ENCODE measurements at places on chromosomes 4 and X. TPM values are rescaled to one million over a fixed set of nuclear protein-coding genes. Genes with fewer than 3 reads are reported as not detected.

The EXOSC9 gene
- total RNA-seq: 16.2 TPM

DNA sequence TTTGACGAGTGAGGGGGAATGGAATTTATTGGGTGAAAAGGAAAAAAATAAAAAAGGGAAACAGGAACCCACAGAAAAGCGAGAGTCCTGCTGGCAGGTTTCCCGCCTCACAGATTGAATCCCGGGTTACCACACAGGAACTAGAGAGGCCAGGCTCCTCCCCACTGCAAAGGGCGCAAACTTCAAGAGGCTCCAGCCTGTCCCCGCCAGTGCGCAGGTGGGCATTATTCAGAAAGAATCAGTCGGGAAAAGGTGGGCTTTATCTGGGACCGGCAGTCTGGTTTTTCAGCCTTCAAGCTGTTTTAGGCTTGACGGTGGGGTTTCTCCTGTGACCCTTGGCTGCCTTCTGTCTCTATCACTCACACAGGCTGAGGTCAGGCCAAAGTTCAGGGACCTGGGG lies 1496.8 kb downstream of the RPA4 start:
- DNase-seq: no peak

DNA sequence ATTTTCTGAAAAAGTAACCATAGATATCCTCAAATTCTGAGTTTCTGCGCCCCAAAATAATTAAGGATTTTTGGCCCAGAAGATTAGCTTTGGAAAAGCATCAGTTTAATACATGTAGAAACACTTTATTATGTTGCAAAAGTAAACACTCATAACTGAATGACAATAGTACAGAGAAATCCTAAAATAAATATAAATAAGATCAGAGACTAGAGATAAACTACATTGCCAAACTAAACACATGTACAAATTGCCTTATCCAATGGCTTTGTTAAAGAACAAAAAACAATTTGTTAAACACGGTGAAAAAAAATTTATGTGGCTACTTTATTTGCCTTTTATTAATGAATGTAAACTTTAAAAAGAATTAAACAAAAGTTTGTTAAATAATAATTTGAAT lies 17.5 kb downstream of the SPOCK3 start:
- DNase-seq: no peak

The NLRP2B gene
- total RNA-seq: not detected

DNA sequence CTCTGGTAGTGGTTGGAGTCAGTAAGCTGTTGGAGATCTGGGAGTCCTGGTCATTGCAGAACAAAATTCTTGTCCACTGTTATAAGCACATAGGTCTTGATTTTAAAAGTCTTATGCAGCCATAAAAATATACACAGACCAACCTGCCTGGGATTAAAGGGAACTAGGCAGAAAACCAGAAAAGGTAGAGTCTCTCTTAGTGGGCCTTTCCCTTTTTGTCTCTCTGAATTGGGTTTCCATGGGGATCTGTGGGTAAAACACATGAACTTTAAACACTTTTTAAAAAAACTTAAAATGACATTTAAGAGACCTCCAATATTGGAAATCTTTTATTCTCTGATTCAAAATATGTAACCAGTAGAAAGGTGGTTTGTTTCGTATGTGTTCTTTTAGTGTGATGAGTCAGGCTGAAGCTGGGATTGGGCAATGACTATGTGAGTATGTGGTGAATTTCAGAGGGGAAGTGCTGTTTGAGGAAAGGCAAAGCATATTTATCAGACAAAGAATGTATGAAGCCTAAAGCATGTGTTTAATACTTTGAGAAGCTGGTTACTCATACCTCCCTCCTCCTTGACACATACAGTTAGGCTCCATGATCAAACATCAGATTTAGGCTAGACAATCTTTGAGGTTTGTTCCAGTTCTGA lies 29.6 kb downstream of the SLC16A2 start:
- DNase-seq: no peak

GRCh38 chr4:10063544-10064300 lies 42.4 kb upstream of the SLC2A9 start:
- DNase-seq: peak; percentile 89

DNA sequence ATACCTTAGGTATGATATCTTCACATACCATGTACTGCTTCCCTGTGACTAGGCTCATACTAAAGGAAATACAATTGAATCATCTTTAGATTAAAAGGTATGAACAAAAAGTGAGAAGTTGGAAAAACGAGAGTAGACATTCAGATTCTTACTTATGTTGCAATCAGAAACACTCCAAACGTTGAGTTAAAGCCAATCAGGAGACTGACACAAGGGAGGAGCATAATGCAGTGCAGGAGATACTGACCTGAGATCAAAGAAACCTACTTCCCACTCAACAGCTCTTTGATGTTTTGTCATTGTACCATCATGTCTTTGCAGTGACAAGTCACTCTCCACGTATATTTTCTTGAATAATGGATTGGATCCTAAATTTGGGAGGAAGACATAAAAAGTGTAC lies 8.9 kb upstream of the PCDH18 start:
- DNase-seq: no peak

DNA sequence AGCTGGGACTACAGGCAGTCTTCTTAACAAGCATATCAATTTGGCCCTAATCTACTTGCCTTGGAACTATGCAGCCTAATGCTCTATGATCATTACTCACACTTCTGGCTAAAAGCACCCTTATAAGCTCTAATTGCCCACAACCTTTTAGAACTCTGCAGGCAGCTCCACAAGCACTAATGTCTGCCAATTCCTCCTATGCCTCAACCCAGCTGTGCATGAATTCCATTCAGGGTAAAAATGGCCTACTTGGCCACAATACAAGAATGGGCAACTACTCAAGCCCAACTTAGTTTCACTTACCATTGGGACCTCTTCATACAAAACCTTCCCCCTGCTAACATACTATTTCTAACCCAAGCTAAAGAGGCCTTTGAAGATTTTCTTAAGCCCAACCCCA lies 51.7 kb downstream of the ZNF718 start:
- DNase-seq: no peak

DNA sequence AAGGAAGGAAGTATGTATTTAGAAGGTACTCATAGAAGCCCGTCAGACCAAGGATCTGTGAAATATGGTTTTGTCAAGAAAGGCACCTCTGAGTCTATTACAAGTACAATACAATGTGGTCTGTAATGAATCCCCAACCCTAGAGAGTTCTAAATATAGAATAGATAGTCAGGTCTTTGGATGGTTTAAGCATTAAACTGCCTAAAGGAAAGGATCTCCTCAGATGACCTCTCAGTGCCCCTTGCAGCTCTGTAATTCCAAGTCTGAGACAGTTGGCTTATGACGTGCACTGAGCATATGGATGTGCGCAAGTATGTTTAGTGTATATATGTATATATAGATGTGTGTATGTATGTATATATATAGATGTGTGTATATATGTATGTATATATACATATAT lies 62.0 kb downstream of the CCSER1 start:
- DNase-seq: no peak

The DDX53 gene
- not detected for total RNA-seq

The ADH7 gene
- not detected for total RNA-seq

GRCh38 chrX:1105671-1106419 lies 106.6 kb downstream of the CRLF2 start:
- no peak for DNase-seq

GRCh38 chr4:47017494-47017893 lies 13.9 kb upstream of the GABRB1 start:
- no peak for DNase-seq

DNA sequence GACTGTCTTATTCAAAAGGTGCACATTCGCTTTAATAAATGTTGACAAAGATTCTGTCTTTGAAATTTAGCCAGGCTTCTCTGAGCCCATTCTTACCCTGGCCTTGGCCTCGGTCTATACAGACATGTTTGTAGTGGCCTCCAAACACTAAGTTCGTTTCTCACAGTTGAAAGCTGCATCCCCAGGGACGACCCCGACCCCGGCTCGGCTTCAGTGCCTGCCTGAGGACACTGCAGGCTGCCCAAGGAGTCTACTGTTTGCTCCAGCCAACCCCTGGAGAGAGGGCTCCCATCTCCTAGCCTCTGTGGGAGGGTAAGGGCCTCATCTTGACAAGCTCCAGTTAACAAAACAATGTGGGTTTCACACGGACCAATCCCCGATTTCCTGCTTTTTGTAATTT lies 390.6 kb upstream of the ZFP42 start:
- no peak for DNase-seq

- no peak for DNase-seq
These were observed 1.3 kb downstream of the SMARCAD1 start for GRCh38 chr4:94208918-94209317.

The SH3D19 gene
- 195 TPM for total RNA-seq

The SYNPO2 gene
- total RNA-seq: 1,591 TPM

DNA sequence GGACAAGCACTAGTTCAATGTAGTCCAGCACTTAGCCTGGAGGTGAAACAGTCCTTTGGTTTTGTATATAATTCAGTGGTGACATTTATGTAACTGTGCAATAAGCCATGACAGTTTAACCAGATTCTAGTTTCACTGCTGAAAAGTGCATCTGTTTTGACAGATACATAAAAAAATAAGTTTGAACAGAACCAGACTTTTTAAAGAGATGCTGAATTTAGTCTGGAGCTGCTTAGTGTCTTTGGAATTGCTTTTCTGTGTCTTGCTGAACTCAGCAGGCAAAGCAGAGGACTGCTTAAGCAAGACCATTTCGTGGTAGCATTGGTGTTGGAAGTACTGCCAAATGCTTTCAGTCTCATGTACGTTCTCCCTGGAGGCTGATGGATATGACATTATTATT lies 393.5 kb downstream of the MAPK10 start:
- DNase-seq: no peak

The ADAMTS3 gene
- 1.9 TPM for total RNA-seq

DNA sequence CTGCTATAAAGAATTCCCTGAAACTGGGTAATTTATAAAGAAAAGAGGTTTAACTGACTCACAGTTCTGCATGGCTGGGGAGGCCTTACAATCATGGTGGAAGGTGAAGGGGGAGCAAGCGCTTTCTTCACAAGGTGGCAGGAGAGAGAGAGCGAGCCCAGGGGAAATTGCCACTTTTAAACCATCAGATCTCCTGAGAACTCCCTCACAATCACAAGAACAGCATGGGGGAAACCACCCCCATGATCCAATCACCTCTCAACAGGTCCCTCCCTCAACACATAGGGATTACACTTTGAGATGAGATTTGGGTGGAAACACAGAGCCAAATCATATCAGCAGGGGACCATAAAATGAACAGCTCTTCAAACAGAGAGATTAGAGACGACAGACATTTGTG lies 198.6 kb downstream of the MAGEB5 start:
- DNase-seq: no peak

GRCh38 chr4:177125656-177126055 lies 184.0 kb upstream of the NEIL3 start:
- DNase-seq: no peak

The PDGFC gene
- 44.4 TPM for total RNA-seq

The MAGEA2B gene
- total RNA-seq: not detected

- DNase-seq: no peak
These were observed at the start of gene SPP1 for GRCh38 chr4:87975466-87975865. SPP1 (plus strand) TSS chr4:87975714; CDS start chr4:87976896, 1,182 bp downstream.

The RNF150 gene
- total RNA-seq: 61.8 TPM

DNA sequence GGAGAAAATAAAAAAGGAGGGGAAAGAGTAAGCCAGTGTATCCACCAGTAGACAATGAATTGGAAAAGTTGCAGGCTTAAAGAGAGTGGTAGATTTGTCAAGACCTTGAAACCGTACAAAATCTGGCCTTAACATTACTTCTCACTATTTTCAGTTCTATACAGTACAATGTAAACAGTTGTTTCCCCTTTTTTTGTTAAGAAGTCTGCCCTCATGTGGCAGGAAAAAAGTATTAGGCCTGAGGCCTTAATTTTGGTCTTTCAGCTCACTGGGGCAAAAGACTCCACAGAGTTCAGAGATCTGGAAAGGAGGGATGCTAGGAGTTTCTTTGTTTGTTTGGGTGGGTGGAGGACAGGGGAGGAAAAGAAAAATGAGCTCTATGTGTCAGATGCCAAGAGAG lies 92.8 kb upstream of the CCDC160 start:
- DNase-seq: no peak

- no peak for DNase-seq
These were observed 474.0 kb upstream of the NDST3 start for GRCh38 chr4:117560329-117560728.

- no peak for DNase-seq
These were observed 164.0 kb downstream of the RNF150 start for GRCh38 chr4:140969296-140969695.

DNA sequence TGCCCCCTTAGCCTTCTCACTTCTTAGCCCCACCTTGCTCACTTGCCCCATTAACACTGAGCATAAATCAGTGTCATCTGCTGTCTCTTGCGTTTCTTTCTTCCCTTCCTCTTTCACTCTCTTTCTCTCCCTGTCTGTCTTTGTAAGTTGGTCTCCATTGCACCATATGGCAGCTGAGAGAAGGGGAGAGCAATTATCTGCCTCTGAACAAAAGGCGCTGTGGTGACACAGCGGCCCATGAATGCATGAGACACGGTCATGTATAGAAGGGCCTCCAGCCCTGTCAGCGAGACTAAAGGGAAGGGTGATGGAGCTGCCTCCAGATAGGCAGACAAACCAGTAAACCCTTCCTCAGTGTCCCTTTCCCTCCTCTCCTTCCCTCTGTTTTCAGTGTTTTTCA lies 88.8 kb upstream of the PCDH18 start:
- no peak for DNase-seq

The MAGEA6 gene
- not detected for total RNA-seq

DNA sequence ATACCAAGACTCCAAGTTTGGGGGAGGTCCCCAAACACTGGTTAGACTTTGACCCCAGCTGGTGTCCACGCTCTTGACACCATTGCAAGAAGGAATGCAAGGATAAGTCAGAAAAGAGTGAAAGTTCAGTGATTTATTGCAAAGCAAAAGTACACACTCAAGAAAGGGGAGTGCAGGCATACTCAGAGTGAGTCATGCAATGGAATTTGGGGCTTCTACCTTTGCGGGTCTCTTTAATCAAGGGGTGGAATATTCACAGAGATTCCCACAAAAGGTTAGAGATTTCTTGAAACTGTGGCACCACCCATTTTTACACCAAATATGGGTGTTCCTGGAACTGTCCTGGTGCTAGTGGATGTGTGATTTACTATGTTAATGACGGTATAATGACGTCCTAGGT lies 5.2 kb upstream of the SMIM10L2A start:
- DNase-seq: no peak

DNA sequence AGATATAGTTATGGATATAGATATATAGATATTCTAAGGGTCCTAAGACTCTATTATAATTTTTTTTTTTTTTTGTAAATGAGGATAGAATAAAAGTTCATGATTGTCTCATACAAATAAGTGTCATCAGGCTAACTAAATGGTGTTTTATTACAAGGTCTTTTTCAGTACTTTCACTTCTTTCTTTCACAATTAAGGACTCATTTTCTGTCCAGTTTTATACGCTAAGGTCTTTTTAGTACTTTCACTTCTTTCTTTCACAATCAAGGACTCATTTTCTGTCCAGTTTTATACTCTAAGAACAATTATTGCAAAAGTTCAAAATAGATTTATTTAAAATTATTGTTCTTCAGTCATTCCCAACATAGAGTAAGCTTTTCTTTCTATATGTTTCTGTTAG lies 32.7 kb downstream of the RUFY3 start:
- no peak for DNase-seq

The DACH2 gene
- total RNA-seq: 0.16 TPM

The PRPS2 gene
- 76.0 TPM for total RNA-seq

GRCh38 chr4:173556398-173557131 lies 26.5 kb upstream of the HAND2 start:
- no peak for DNase-seq
